ENCODE measurements at places on chromosomes 3 and 15. TPM values are rescaled to one million over a fixed set of nuclear protein-coding genes. Genes with fewer than 3 reads are reported as not detected.
A peak's percentile ranks its signal among the peaks of the same experiment; 100 is the strongest.

DNA sequence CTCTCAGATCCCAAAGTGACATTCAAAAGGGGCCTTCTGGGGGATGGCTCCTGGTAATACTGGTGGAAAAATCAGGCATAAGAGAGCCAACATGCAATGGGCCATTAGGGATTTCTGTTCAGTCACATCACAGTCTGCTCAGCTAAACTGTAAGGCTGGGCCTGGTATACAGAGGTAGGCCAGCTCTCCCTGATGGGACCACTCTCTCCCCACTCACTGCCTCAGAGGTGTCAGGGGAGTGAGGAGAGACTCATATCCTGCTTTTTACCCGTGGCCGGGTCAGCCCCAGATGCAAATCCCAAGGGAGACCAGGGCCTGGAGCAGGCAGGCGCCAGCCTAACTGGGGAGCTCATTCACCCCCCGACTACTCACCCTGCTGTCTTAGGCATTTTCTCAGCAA, 48.1 kb upstream of the TPM1 start:
- no peaks in the 10 kb centered on the region for H3K27me3 ChIP-seq
- H3K4me1 ChIP-seq, result no peaks in the 10 kb centered on the region
- H3K27ac ChIP-seq, result no peak overlapping the region
- no peak overlapping the region for H3K4me3 ChIP-seq
- DNase-seq, result no peak
- no peaks in the 10 kb centered on the region for H3K36me3 ChIP-seq

Gene GABPB1
- 14.9 TPM for polyA plus RNA-seq

Gene SRGAP3
- polyA plus RNA-seq, result 0.27 TPM

- H3K27me3 ChIP-seq, result no peaks in the 10 kb centered on the region
- peak overlapping the region; percentile 98 for H3K27ac ChIP-seq
- DNase-seq, result no peak
- H3K4me3 ChIP-seq, result no peak overlapping the region
- H3K36me3 ChIP-seq, result no peaks in the 10 kb centered on the region
- peaks cover 54% of the 10 kb centered on the region for H3K4me1 ChIP-seq
Measured at GRCh38 chr15:90829126-90829525, 39.3 kb upstream of the FURIN start.

DNA sequence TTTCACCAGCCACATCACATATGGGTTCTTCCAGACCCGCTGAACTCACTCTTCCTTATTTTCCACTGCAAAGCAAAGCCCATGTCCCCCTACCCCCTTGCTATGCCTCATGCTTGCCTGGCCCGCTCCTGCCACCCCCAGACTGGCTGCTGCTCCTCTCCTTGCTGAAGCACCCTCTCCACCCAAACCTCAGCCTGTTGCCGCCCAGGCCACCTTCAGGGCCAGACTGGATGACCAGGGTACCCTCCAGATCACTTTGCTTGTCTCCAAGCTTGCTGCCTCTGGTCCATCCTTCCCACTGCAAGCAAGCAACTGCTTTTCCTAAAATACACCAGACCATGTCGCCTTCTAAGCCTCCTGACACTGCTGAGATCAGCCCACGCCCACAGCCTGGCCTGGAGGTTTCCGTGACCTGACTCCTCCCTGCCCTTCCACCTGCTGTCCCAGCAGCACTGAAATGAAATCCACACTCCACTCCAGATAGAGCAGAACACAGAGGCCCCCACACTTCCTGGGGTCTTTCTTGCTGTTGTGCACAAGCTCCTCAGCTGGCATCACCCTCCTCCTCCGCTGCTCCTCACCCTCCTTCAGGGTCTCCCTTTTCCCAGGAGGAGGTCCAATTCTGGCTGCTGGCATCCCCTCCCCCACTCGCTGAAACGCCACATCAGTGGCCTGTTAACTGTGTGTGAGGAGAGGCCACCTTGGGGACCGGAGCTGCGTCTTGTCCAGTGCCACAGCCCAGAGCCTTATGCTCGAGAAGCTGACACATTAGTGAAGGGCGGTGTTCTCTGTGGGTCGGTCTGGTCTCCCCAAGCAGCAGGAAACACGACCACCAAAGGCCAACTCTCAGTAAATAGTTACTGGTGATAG, 99.1 kb downstream of the ADCY5 start:
- no peak overlapping the region for H3K4me3 ChIP-seq
- no peaks in the 10 kb centered on the region for H3K36me3 ChIP-seq
- no peak for DNase-seq
- no peaks in the 10 kb centered on the region for H3K27me3 ChIP-seq

Gene TGM4
- polyA plus RNA-seq, result not detected

Gene RTP3
- polyA plus RNA-seq, result not detected

DNA sequence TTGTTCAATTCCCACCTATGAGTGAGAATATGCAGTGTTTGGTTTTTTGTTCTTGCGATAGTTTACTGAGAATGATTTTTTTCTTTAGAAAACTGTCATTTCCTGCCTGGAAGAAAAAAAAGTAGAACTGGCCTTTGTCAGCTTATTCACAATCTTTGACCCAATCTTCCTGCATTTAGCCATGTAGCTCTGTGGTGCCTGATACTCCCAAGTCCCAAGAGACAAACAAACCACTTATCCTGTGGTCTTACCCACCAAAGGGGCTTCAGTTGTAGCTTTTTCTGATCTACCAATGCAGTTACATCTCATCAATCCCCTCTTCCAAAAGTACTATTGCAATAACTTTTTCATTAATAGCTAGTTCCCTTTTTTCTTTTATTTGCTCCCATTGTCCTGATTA, 444.6 kb downstream of the GRM7 start:
- no peak overlapping the region for H3K27ac ChIP-seq
- DNase-seq, result no peak
- H3K4me1 ChIP-seq, result no peaks in the 10 kb centered on the region
- H3K36me3 ChIP-seq, result no peaks in the 10 kb centered on the region
- no peak overlapping the region for H3K4me3 ChIP-seq

Gene REC114
- not detected for polyA plus RNA-seq

Data from CD14-positive monocyte (primary cell).